Left lung (tissue), 14 donors: ENCODE measurements at places on chromosomes 11 and 22. TPM values are rescaled to one million over a fixed set of nuclear protein-coding genes. Genes with fewer than 3 reads are reported as not detected.

Gene DEUP1
- 0.50 TPM for total RNA-seq

Gene GAL3ST1
- total RNA-seq: 1.8 TPM

Gene GAB4
- not detected for total RNA-seq

Gene CHST1
- 3.1 TPM for total RNA-seq

Gene TTC36
- 0.82 TPM for total RNA-seq

Gene SSRP1
- total RNA-seq: 57.3 TPM

Gene TUBGCP6
- total RNA-seq: 41.3 TPM

Gene TSPAN32
- total RNA-seq: 4.2 TPM

Gene PIK3IP1
- 12.8 TPM for total RNA-seq

Gene SCGB1A1
- total RNA-seq: 397 TPM

Gene MISFA
- total RNA-seq: 4.6 TPM
